ENCODE measurements at places on chromosomes 2 and 18.

DNA sequence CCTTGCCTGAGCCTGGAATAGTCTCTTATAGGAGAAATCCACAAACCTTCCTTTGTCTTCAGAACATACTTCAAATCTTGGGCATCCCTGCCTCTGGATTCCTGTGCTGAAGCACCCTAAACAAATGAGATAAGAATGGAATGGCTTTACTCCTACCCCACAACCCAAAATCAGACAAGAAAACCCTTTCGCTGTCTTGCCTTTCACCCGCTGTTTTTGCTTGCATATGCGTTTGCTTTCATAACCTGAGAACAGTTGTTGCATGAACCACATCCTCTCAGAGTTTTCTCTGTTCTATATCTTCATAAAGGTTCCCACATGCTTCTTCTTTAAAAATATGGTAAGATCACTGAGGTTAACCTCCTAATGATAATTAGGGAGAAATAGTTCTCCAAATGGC, 132.1 kb upstream of the MAP3K20 start:
- DNase-seq: no peak

- DNase-seq: peak; percentile 47
These were observed at the start of gene SESTD1 for GRCh38 chr2:179264368-179265081. Gene SESTD1, minus strand, starts transcription at chr2:179264832. Its CDS starts 72,991 bp downstream, at chr2:179191841.

DNA sequence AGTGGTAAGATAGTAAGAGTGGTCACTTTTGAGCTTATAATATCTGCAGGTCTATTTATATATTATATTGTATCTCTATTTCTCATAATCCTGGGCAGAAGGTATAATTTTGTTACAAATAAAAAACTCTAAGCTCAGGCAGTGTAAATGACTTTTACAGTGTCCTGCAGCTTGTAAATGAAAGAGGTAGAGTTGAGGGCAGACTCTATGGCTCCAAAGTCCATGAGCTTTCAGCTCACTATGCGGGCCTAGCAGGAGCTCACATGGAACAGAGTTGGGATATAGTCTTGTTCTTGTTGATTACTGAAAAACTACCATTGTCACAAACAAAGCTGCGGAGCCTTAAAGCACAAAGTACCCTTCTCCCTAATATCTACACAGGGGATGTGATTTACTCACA, 361.4 kb downstream of the LNPK start:
- DNase-seq: no peak

DNA sequence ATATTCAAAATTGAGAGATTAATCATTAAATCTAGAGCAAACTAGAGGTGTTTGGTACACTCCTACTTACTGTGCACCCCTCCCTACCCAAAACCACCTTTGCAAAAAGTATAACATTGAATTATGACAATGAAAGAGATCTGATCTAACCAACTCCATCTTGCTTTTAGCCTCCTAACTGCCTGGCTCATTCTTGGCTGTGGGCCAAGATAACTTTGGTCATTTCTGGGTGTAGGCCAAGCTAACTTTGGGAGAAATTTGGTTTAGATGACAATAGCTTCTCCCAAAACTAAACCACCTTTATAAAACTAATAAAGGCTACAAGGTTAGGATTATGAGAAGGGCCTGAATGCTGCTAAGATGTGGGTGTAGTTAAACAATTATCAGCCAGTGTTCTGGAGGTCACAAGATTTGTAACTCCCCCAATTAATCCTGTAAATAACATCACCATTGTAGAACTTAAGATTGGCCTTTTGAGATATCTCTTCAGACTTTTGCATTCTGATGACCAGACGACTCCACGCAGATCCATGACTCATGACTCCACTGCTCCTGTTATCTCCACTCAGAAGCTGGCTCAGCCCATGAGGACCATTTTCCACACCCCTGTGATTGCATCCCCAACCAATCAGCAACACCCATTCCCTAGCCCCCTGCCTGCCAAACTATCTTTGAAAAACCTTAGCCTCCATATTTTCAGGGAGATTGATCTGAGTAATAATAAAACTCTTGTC, 160.2 kb downstream of the FBXO15 start:
- DNase-seq: no peak

- no peak for DNase-seq
These were observed 65.1 kb downstream of the CERS6 start for GRCh38 chr2:168521053-168521741.

DNA sequence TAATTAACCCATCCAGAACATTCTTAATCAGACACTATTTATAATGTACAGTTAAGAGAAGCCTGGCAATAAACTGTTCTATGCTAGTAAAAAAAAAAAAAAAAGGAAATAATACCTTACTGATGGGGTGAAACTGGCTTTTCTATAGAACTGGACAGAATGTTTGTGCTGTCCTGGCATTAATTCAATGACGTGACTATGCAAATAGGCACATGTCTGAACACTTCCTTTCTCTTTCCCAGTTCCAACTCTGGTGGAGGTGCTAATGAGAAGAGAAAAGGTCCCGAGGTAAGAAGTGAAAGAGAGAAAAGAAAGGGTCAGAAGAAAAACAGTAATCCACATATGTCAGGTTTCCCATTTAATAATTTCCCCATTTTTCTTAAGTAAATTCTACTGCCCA, 508.4 kb downstream of the ZEB2 start:
- no peak for DNase-seq

- peak; percentile 41 for DNase-seq
These were observed 79.4 kb downstream of the TMEM182 start for GRCh38 chr2:102841107-102841840.

DNA sequence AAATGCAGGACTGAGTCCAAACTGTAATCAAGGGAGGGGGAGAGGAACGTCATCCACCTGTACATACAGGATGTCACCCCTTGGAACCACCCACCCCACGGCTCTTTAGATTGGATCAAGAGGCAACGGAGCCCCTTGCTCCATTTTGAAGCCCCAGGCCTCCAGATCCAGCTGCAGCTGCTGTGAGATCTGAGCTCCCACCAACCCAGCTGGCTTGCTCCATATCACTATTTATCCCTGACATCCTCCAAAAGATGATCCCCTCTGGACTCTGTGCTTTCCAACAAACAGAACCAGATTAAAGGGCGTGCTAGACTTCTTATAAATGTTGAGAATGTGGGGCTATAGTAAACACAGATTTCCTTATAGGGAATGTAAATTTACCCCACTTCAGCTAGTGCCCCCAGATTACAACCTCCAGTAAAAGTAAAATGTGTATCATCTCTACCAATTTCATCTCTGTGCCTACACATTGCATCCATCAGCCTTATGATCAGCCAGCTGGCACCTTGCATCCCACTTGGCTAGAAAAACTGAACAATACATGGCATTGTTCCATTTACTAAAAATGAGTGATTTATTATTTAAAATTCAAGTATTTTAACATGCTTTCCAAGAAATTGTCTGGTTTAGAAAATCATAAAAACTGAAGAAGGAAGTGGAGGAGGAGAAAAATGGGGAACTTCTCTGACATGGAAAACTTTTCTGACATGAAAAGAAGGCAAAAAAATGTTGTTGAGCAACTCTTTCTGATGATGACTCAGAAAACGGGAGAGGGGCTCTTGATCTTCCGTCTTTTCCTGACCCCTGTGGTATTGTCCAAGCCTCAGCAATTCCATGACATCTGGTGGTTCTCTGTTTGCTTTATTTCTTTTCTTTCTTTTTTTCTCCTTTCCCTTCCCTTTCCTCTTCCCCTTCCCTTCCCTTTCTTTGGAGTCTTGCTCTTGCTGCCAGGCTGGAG, 262.6 kb upstream of the THUMPD2 start:
- no peak for DNase-seq

- DNase-seq: no peak
These were observed 187.6 kb downstream of the DOK6 start for GRCh38 chr18:69588301-69588700.

DNA sequence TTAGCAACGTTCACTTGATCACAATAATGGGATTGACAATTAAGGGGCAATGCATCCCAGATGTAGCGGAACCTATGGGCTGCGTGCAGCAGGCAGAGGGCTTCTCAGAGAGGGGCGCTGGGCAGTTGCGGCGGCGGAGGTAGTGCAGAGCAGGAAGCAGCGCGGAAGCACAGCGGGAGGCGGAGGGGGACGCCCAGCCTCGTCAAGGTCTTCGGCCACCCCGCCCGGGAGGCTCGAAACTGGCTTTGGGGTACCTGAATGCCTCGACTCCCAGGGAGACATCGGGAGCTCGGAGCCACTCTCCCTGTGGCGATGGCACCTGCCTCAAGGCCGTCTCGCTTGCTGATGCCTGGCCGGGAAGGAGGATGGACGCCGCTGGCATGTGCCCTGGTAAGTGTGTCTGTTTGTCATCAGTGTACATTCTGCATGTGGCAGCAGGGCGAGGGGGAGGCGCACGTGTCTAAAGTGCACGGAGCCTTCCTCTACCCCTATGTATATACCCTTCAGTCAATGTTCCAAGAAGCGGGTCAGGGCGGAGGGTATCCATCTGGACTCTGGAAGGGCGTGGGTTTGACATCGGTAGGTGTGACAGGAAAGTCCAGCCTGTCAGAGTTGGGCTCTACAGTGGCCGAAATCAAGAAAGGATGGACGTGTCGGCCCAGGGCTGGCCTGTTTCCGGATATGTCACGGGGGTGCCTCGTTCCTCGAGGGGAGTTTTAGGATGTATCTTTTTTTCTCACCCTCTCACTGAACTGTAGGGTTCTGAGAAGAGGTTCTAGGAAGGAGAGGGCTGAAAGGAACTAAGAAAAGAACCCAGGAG, 7.5 kb upstream of the SP9 start:
- DNase-seq: no peak

DNA sequence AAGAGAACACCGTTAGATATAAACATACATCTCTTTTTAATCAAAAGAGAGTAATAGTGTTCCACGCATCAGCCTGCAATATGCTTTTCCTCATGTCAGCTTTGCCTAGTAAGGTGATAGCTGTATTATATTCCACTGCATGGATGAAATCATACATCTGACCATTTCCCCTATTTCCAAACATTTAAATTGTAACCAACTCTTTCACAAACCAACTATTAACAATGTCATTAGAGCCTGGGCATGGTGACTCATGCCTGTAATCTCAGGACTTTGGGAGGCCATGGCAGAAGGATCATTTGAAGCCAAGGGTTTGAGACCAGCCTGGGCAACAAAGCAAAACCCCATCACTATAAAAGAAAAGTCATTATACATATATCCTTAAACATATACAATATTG, 284.8 kb downstream of the BCL11A start:
- DNase-seq: no peak

- no peak for DNase-seq
These were observed 944.9 kb downstream of the CNTNAP5 start for GRCh38 chr2:124970030-124970429.

GRCh38 chr2:233563663-233564430, 2.7 kb downstream of the USP40 start:
- DNase-seq: no peak

DNA sequence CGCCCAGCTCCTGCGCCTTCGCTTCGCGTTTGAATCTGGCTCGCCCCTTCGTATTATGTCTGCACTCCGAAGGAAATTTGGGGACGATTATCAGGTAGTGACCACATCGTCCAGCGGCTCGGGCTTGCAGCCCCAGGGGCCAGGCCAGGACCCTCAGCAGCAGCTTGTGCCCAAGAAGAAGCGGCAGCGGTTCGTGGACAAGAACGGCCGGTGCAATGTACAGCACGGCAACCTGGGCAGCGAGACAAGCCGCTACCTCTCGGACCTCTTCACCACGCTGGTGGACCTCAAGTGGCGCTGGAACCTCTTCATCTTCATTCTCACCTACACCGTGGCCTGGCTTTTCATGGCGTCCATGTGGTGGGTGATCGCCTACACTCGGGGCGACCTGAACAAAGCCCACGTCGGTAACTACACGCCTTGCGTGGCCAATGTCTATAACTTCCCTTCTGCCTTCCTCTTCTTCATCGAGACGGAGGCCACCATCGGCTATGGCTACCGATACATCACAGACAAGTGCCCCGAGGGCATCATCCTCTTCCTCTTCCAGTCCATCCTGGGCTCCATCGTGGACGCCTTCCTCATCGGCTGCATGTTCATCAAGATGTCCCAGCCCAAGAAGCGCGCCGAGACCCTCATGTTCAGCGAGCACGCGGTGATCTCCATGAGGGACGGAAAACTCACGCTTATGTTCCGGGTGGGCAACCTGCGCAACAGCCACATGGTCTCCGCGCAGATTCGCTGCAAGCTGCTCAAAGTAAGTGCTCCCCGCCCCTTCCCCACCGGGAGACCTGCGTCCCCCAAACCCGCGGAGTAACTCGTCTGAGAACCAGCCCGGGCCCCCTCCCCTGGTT, 453 bp downstream of the KCNJ3 start:
- DNase-seq: no peak

DNA sequence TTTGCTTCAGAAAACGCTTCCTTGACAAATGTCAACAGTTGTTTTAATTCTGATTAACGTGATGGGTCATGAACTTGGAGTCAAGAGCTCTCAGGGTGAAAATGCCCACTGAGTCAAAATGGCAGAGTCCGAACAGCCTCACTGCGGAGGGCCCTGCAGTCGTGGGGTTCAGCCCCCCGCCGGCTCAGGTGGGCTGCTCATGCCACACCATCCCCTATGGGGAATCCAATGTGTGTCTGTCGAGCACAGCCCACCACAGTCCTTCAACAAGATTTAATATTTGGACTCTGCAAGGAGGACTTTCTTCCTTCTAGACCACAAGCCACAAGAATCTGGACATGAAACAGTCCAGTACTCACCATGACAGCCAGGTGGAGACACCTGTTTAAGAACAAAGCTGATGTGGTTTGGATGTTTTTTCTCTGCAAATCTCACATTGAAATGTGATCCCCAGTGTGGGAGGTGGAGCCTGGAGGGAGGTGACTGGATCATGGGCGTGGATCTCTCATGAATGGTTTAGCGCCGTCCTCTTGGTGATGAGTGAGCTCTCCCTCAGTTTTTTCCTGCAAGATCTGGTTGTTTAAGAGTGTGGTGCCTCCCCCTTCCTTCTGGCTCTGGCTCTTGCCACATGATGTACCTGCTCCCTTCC, 201.0 kb downstream of the NDUFA10 start:
- DNase-seq: peak; percentile 57

DNA sequence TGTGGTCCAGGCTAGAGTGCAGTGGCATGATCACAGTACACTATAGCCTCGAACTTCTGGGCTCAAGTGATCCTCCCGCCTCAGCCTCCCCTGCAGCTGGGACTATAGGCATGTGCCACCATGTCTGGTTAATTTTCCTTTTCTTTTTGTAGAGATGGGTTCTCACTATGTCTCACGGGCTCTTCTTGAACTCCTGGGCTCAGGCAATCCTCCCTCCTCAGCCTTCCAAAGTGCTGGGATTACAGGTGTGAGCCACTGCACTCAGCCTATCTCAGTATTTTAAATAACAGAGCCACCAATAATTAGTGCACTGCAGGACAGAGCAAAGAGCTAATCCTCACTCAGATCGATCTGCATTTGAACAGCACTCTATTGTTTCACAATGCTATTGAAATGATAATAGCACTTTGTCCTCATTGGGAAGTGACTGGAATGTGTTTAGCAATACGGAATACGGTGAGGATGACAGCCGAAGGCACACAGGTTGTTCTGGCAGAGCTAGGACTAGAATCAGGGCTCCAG, 335.9 kb downstream of the DLGAP1 start:
- DNase-seq: no peak

DNA sequence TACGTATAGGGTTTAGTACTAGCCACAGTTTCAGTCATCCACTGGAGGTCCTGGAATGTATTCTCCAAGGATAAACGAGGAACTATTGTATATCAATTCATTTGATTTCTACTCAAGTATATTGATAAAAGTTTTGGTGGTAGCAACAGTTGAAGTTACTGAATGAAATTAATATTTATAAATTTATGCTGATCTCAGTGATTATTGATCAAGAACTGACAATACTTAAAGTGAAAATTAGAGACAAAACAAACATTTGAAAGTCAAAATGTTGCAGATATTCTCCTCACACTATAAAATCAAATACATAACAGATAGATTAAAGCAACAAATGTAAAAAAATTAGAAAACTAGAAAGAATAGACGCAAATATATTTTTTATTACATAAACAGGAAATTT, 150.9 kb upstream of the SLC35G4 start:
- no peak for DNase-seq

Measured in NCI-H1930 (cell line).